Activated CD4-positive, alpha-beta T cell treated with anti-CD3 and anti-CD28 coated beads for 1 hour (primary cell): ENCODE measurements at places on chromosomes 12 and 14.
A peak's percentile ranks its signal among the peaks of the same experiment; 100 is the strongest.

DNA sequence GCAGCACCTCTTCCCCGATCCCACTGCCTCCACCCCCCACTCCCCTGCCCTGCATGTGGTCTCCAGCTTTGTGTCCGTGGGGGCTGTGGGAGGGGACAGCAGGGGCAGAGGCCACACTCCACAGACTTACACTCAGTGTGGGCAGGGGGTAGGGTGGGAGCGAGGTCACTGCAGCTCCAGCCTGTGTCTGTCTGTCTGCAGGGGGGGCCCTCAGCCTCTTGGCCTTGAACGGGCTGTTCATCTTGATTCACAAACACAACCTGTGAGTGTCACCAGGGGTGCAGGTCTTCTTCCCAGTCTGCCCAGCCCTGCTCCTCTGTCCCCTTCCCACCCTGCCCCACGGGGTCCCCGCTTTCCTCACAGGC, 6.5 kb downstream of the NOC4L start:
- DNase-seq, result no peak

- peak; percentile 34 for DNase-seq
Observed at GRCh38 chr12:54220092-54220557, 31.3 kb upstream of the SMUG1 start.

GRCh38 chr12:105076098-105076497, 8.2 kb downstream of the ALDH1L2 start:
- no peak for DNase-seq

DNA sequence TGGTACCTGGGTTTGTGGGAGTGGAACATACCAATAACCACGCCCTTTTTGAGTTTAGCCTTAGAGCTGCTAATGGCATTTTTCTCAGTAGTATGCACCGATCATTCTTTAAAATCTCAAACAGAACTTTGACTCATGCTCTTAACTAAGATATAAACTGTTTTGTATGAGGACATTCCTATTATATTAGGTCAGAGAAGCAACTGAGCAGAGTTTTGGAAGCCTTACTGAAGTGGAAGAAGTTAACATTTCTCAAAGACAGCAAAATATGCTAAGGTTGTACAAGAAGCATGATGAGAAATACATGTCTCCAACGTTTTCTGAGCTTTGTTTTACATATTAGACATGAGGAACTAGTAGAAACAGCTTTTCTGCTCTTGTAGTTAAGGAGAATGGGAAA, 819.2 kb downstream of the FSCB start:
- DNase-seq, result no peak

DNA sequence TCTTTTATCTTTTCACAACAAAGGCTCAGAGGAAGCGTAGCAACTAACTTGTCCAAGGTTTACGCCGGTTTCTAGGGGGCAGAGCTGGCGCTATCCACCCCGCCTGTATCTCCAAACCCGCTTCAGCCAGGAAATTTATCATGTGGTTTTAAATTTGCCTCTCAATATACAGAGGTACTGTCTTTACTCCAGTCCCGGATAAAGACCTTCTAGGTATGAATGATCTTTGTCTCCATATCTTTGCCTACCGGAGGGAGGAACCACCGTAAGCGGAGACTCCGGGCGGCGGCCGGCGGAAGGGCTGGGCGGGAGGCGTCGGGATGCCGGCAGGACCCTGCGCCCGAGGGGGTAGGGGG, 693 bp upstream of the RIMKLB start:
- DNase-seq, result no peak

DNA sequence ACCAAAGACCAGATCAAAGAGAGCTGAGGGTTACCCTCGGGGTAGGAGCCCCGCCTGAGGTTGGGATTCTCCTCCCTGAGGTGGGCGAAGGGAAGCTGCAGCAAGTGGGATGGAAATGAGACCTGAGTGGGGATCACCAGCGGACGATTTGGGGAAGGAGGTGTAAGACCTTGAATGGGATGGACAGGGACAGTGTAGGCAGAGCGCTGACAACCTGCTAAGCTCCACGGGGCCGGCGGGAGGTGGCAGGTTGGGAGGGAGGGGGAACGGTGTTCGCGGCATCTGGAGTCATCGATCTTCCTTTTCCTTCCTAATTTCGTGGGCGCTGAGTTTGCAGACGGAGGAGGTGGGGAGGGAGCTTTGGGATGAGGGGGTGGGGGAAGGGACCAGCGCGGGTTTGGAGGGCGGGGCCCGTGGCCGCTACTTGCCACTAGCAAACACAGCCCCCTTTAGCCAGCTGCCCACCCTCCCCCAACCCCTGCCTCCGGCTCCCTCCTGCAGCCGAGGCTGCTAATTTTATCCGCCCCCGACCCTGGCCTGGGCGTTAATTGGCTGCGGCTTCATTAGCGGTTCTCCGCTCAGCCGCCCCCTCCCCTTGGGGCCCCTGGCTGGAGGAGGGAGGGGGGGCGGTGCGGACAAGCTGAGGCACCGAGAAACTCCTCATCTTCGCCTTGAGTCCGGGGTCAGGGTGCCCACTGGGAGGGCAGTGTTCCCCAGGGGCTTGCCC, 2.8 kb upstream of the SHMT2 start:
- no peak for DNase-seq

DNA sequence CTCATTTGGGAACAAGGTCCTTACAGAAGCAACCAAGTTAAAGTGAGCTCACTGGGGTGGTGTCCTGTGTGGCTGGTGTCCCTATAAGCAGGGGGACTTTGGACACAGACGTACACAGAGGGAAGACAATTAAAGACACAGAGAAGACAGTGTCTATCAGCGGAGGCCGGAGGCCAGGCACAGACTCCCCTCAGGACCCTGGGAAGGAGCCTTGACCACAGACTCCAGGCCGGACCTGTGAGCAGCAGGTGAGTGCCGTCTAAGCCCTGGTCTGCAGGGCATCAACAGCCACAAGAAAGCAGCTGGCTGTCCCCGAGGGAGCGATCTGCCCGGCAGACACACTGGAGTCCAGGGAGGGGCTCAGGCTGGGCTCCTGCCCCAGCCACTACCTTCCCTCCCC, 219.1 kb upstream of the C14orf180 start:
- no peak for DNase-seq

DNA sequence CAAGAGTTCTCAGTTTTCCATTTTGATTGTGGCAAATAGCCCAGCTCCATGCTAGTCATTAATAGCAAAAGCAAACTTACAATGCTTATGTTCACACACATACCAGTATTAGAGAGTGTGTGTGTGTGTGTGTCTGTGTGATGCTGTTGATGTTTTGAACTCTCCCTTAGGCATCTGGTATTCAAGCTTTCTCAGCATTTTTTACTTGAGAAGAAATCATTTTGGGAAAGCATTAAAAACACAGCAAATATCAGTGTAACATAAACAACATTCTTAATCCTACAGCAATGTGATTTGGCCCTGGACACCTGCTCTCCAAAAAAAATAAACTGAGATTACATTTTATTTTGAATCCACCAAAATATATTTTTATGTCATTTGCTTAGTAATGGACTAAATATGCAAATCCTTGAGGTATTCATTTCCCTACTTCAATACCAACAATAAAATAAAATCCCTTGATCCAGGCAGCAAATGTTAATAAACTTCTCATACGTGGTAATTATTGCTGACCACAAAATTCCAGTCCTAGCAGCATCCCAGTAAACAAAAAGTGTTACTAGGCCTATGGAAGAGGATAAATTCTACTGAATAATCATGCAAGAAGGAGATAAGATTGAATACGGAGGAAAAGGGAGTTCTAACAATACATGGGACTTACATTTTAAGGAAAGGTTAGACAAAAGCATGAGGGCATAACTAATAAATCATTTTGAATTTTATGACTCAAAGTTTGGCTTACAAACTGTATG, 249.5 kb upstream of the CLEC14A start:
- no peak for DNase-seq

DNA sequence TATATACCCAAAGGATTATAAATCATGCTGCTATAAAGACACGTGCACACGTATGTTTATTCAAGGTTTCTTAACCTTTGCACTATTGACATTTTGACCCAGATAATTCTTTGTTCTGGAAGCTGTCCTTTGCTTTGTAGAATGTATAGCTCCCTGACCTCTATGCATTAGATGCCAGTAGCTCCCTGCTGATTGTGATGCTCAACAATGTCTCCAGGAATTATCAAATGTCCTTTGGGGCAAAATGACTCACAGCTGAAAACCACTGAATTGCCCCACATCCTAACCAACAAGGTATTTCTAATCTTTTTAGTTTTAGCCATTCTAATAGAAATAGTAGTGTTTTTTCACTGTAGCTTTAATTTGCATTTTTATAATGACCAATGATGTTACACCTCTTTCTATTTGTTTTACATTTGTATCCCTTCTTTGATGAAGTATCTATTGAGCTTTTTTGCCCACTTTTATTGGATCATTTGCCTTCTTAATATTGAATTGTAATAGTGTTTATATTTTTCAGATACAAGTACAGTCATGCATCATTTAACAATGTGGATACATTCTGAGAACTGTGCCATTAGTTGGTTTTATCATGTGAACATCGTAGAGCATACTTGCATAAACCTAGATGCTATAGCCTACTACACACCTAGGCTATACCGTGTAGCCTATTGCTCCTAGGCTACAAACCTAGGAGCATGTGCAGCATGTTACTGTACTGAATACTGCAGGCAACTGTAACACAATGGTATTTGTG, 10.4 kb upstream of the NOPCHAP1 start:
- no peak for DNase-seq

GRCh38 chr14:71942904-71943694, 10.9 kb downstream of the RGS6 start:
- DNase-seq, result no peak

- no peak for DNase-seq
Observed at GRCh38 chr14:33968722-33969121, 17.8 kb upstream of the EGLN3 start.

GRCh38 chr14:102095871-102096568, 9.2 kb upstream of the HSP90AA1 start:
- DNase-seq, result no peak

DNA sequence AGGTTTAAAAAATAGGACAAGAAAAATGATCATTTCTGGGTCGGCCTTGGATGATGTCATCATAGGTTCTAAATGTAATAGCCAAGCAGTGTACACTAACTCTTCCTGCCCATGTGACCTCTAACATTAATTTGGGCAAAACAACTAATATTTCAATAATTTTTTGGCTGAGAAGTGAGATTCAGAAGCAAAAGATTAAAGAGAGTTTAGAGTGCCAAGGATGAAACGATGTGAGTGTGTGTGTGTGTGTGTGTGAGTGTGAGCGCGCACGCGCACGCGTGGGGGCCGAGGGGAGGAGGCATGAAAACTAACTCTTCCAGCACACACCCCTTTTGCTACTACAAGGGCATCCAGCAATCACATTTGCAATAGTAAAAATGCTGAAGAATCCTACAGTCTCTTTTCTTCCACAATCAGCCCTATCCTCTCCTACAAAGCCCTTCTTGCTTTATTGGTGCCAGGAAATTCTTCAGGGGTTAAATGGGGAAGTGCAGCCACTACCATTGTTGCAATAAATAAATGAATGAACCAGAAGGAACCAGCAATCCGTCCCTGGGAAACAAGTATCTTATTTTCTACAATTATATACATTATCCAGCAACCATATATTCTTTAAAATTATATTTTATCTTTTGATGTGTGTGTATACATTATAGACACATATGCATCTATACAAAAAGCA, 52.9 kb downstream of the PEBP1 start:
- no peak for DNase-seq

GRCh38 chr12:17060260-17060659, 454.3 kb upstream of the LMO3 start:
- DNase-seq, result no peak

- DNase-seq, result no peak
Observed at GRCh38 chr14:63383776-63384367, 65.1 kb upstream of the GPHB5 start.

DNA sequence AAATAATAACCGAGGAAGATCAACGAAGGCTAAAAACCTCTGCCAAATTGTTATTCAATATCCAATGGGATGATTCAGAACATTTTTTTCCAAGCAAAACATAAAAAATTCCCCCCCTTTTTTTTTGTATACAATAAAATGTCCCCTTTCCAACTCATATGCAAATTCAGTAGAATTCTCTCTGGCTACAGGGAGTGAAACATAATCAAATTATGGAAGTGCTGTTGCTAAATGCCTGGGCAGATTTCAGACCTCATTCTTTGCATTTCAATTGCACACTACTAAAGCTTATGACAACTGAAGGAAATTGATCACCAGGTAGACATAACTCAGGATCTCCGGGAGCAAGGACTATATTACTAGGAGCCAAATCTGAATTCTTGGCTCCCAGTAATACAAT, 51.0 kb downstream of the LMNTD1 start:
- DNase-seq, result no peak

DNA sequence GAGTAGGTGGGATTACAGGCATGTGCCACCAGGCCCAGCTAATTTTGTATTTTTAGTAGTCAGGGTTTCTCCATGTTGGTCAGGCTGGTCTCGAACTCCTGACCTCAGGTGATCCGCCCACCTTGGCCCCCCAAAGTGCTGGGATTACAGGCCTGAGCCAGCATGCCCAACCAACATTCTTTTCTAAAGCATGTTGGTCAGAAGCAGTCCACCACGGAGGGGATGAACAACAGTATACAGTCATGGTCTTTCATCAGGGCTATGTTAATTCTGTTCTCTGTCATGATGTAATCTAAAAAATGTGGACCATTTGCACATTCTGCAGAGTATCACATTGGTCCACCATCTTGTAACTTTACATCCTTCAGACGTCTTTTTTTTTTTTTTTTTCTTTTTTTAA, 3.6 kb downstream of the MRPL51 start:
- no peak for DNase-seq

- DNase-seq, result no peak
Observed at GRCh38 chr14:57746563-57746962, 119.3 kb downstream of the SLC35F4 start.

DNA sequence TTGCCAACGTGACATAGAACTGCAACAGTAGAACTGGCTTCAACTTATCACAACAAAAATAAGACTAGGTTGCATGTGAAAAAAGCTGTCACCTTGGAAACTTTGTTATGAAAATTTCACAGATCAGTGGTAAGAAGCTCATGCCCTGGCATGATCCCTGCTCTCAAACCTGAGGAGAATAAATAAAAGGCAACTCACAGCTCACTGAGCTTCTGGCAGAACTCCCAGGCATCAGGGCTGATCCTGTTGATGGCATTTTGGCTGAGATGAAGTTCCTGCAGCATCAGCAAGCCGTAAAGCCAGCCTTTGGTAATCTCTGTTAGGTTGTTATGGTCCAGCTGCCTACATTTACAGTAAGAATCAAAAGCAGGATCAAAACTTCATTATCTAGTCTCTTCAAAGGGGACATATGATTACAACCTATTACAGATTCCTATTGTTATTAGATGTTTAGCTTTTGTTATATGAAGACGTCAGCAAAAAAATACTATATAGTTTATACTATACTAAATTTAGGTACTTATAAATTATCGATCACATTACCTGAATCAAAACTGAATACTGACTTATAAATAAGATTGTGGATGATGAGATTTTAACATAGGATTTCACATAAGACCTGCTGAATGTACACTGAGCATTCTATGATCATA, 32.0 kb downstream of the LRIG3 start:
- no peak for DNase-seq
